ENCODE measurements at places on chromosomes 5 and 9.

GRCh38 chr5:120298981-120299380 is 165.1 kb upstream of the PRR16 start:
- no peak for DNase-seq

DNA sequence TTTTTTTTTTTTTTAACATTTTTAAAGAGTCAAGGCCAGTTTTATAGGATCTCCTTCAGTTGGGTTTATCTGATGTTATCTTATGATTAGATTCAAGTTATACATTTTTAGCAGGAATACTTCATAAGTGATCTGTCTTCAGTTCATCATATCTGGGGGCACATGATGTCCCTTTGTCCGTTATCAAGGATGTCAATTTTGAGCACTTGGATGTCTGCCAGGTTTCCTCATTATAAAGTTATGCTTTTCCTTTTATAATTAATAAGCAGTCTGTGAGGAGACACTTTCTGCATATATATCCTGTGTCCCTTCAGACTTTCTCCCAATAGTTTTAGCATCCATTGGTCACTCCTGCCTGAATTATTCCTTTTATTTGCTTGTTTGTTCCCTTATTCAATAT is 11.8 kb downstream of the HDHD3 start:
- no peak for DNase-seq

- peak; percentile 22 for DNase-seq
Measured at GRCh38 chr9:108569624-108570023, 286.2 kb downstream of the ACTL7B start.

DNA sequence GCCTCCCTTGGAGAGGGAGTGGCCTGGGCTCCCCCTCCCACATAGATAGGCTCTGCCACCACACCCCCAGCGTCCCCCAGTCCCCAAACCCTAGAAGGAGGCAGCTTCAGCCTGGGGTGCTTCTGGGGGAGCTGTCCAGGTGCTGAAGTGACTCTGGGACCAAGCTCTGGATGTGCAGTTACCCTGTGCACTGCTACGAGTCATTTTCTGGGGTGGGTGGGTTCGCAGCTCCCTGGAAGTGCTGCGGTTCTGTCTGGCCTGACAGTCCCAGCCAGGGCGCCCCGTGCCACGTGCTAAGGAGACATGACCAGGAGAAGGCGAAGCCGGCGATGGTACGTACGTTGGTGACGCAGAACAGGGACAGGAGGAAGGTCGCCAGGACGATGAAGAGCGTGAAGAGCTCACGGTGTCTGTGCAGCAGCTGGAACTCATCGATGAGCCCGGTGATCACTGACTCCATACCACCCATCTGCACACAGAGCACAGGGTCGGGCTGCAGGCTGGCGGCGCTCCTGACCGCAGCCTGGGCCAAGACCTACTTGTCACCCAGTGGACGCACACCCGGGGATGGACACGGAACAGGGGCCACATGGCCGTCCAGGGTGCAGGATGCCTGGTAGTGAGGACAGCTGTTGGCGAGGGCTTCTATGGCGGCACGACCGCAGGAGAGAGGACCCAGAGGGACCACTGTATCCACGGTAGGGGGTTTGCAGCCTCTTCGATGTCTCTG is 35.7 kb downstream of the SLC6A3 start:
- no peak for DNase-seq

- DNase-seq, result peak; percentile 72
Measured at GRCh38 chr5:170434966-170435605, 45.9 kb upstream of the KCNMB1 start.

GRCh38 chr9:88355166-88355565 is 33.1 kb upstream of the SPIN1 start:
- DNase-seq, result no peak

- DNase-seq, result no peak
Measured at GRCh38 chr5:166317425-166317824, 1974.0 kb upstream of the WWC1 start.

DNA sequence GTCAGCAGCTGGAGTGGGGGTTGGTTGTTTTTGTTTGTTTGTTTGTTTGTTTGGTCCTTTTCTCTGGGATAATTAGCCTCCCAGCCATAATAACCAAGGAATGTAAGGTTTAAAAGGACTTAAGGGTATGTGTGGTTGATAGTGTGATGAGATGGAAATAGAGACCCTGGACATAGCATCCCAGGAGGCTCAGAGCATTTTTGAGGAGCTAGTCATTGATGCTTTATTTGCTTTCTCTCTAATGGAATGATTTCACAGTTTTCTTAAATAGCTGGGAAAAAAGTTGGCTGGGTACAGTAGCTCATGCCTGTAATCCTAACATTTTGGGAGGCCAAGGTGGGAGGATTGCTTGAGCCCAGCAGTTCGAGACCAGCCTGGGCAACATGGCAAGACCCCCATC is 45.1 kb downstream of the TTC1 start:
- DNase-seq, result no peak

- DNase-seq, result no peak
Measured at GRCh38 chr9:137452761-137453642, 6.1 kb downstream of the NSMF start.

- DNase-seq, result no peak
Measured at GRCh38 chr9:129669141-129669718, 3.8 kb downstream of the PRRX2 start.

DNA sequence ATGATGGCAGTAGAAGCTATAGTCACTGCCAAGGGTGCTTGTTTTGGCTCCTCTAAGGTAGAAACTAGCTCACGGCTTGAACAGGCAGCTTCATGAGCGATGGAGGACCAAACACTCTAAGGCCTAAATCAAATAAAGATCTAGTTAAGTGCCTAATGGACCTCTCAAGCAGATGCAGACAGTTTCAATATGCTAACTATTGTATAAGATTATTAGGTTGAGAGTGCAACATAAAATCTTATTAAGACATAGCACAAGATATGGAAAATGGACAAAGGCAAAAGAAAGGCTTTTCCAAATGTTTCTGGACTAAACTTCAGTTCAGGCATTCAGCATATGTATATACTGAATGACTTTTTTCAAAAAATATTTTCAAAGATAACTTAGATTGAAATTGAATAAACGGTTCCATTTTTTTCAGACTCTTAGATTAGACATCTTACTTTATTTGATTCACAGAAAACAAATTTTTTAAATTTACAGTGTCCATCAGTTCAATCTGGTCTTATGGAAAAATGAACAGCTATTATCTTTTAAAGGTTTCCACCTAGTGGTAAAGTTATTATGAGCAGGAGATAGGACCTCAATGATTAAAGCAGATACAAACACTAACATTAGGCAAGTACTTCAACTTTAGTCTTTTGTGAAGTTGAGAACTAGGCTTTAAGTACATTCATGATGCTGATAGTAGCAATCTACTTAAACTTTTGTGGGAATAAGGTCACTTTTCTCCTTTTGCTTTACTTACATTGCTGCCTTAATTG is 1167.7 kb downstream of the MAT2B start:
- peak; percentile 16 for DNase-seq

DNA sequence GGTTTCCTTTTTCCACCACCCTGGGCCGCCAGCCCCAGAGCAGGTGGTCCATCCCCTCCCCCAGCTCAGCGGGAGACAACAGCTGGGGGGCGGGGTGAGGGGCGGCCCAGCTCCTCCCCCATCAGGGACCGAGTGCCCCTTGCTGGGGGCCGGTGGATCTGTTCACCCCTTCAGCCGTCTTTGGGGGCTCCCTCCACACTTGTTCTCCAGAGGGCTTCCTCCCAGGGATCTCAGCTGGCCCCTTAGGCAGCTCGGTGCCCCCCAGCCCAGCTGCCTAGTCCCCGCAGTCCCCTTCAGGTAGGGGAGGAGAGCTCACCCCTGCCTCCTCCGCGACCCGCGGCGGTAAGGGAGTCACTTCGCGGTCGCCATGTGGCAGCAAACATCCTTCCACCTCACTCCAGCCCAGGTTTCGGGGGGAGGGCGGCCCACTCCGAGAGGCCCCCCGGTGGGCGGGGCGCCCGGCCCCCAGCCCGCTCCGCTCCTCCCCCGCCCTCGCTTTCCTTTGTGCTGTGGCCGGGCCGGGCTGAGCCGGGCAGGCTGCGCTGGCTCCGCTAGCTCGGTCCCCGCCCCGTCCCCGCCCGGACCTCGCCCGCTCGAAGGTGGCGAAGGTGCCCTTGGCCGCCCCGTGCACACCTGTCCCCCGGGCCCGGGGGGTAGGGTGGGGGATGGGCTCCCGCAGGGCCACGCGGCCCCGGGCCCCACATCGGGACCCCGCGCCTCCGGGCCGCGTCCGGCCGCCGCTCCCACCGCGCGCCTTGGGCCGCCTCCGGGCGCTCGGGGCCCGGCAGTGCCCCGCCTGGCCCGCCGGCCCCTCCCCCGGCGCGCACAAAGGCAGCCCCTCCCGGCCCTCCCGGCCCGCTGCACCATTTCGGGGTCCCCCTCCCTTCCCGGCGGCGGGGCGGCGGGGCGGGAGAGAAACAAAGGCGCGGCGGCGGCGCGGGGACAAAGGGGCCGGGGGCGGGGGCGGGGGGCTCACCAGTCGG is 683 bp downstream of the DBN1 start:
- DNase-seq, result no peak

DNA sequence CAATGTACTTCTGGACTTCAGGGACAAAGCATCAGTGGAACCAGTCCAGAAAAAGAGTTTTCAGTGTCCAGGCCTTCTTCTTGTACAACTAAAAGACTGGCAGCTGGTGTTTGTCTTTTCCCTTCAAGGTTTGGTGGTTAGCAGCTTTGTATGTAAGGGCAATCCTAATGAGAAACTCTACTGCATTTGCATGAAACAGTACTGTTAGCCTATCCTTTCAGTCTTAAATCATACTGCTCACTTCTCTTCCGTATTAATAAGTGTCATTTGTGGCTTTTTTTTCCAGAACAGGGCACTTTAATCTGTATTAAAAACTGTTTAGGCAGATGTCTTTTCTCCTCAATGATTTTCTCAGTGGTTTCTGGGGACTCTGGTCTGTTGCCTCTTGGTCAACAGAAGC is 48.9 kb downstream of the FAM174A start:
- no peak for DNase-seq

DNA sequence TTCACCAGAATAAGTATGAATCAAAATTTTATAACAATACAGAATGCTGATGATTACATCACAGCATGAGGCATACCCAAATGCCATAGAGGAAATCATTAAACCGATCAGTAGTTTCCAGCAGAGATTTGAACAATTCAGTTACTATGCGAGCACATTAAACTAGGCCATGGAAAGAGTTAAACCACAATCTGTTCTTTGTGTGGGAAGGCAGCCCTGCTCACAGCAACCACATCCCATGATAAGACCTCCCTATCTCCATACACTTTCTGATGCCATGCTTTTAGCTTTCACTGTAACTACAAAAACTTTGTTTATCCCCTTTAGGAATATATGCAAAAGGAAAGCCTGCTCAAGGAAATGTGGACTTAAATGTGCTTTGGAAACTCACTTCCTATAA is 4.5 kb downstream of the NFIB start:
- no peak for DNase-seq

DNA sequence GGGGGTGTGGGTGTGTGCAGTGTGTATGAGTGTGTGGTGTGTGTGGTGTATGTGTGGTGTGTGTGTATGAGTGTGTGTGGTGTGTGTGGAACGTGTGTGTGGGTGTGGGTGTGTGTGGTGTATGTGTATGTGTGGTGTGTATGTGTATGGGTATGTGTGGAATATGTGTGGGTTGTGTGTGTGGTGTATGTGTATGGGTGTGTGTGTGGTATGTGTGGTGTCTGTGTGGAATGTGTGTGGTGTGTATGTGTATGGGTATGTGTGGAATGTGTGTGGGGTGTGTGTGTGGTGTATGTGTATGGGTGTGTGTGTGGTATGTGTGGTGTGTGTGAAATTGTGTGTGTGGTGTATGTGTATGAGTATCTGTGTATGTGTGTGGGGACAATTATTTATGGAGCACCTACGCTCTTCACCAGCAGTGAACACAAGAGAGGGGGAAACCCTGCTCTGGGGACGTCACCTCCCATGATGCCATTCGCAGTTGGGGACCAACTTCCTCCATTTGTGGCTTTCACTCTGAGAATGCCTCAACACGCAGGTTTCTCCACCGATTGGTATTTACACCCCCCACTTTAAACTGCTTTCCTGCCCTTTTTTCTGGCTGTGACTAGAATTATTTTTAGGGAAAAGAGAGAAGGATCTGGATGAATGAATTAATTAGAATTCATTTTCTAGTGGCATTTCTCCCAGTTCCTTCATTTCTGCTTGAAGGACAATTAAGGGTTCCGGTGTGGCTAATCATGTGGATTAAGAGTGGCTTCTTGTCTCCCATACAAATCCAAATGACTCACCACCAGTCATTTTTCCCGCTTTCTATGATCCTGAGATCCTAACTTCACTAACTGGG is 238.1 kb downstream of the ROR2 start:
- peak; percentile 84 for DNase-seq

DNA sequence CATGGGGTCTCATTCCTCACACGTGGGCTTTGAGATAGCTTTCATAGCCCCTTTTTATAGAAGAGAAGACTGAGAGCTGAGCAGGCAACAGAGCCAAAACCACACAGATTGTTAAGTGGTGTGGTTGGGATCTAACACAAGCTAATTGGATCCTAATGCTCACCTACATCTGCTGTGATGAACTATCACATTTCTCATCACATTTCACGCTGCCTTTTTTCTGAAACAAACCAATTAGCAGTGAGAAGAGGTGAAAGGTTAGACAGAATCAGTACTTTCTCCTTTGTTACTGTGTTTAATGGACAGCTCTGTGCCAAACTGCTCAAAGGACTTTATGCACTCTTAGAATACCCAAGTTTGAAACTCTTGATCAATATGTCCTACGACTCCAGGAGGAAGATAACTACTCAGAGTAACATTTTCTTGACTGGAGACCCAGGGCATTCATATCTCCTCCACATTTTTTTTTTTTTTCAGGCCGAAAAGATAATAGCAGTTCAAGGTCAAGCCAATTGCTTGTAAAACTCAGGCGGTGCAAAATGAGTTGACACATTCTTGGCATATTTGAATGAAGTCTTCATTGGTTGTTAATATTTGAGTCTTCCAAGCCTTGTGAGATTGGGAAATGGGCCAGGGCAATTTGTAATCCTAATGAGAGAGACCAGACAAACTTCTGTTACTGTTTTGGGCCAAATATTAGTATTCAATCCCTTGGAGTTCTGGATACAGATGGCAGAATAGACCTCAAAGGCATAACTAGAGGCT is 138.4 kb downstream of the KCTD16 start:
- DNase-seq, result no peak

DNA sequence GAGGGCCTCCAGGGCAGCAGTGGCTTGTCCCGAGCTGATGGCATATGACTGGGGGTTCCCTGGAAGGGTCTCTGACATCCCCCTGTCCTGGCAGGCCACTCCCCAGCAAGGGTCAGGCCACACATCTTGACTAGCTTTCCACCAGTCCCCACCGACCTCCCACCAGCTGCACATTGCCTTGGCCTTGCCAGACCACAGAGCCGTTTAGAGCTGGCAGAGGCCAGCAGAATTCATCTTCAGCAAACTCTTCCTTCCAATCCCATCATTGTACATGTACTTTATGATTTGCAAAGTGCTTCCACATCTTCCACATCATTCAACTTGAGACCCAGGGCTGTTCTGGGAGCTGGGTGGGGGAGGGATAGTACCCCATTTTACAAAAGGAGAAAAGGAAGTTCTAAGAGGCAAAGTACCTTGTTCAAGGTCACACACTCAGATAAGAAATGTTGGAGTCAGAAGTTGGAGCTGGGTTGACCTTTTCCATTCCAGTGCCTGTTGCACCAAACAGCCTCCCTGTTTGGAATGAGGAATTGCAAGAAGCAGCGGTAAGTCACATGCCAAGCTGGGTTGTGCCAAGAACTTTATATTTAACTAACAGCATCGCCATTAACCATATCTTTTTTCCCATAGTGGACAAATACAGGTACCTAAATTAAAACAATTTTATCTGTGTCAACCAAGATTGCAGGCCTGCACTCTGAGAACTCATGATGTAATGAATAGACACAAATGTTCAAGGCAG is 25.8 kb upstream of the COL15A1 start:
- no peak for DNase-seq

GRCh38 chr9:75117564-75117963 is 29.2 kb downstream of the OSTF1 start:
- no peak for DNase-seq

- DNase-seq, result no peak
Measured at GRCh38 chr5:91706785-91707520, 323.8 kb upstream of the ARRDC3 start.
